Activated naive CD8-positive, alpha-beta T cell treated with anti-CD3 and anti-CD28 coated beads for 36 hours (primary cell): ENCODE measurements at places on chromosomes 13 and 19. TPM values are rescaled to one million over a fixed set of nuclear protein-coding genes. Genes with fewer than 3 reads are reported as not detected.

C19orf12 gene
- 32.3 TPM for total RNA-seq

KMT5C gene
- total RNA-seq, result 15.4 TPM

GRCh38 chr19:19485161-19485997, 30.0 kb downstream of the TSSK6 start:
- no peak overlapping the region for H3K4me3 ChIP-seq
- H3K27ac ChIP-seq, result peak overlapping the region; percentile 73
- H3K4me1 ChIP-seq, result peaks cover 67% of the 10 kb centered on the region
- no peak for DNase-seq

SPACA4 gene
- total RNA-seq, result not detected

DNA sequence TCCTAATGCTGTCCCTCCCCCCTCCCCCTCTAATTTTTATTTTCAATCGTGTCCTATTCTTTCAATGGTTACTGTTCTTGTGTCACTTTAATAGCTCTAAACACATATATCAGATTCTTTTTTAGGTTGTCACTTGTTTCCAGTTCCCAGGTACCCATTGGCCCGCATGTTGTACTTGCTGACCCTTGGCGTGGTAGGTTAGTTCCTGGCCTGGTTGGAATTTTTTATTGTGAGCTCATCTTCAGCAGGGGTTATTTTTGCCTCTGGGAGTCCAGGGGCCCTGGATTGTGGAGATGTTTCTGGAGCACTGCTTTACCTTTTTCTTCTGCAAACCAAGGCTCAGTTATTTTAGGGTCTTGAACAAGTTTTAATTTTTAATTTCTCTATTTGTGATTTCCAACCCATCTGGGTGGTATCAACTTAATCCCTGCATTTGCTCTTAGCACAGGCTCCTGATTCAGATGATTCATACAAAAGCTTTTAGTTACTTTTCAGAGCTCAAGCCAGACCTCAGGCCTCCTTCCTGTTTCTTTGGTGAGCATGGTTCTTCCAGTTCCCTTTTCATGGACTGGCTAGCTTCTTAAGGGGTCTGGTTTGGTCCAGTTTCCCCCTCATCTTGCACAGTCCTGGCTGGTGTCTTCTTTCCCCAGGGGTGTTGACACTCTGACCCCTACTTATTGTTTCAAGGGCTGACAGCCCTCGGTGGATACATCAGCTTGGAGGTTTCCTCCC, 220.5 kb downstream of the TM9SF2 start:
- no peak overlapping the region for H3K27ac ChIP-seq
- no peaks in the 10 kb centered on the region for H3K4me1 ChIP-seq
- H3K4me3 ChIP-seq, result no peak overlapping the region
- H3K36me3 ChIP-seq, result no peaks in the 10 kb centered on the region
- DNase-seq, result no peak
- H3K27me3 ChIP-seq, result no peaks in the 10 kb centered on the region

WDR62 gene
- total RNA-seq, result 20.4 TPM

DNA sequence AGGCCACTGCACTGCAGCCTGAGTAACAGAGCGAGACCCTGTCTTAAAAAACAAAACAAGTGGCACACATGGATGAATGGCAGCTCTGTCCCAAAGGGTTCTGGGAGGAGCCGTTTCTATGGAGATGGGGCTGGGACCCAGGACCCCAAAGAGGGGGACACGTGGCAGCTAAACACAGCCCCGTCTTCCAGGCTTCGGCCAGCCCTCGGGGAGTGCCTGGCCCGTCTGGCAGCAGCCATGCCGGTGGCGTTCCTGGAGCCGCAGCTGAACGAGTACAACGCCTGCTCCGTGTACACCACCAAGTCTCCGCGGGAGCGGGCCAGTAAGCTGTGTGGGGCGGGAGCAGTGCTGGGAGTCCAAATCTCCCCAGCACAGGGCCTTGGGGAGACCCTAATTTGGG, 82.4 kb downstream of the RYR1 start:
- no peaks in the 10 kb centered on the region for H3K36me3 ChIP-seq
- no peak overlapping the region for H3K27ac ChIP-seq
- DNase-seq, result no peak
- H3K4me1 ChIP-seq, result peaks cover 13% of the 10 kb centered on the region
- H3K27me3 ChIP-seq, result peaks cover 17% of the 10 kb centered on the region

ZNF729 gene
- total RNA-seq, result not detected

DNA sequence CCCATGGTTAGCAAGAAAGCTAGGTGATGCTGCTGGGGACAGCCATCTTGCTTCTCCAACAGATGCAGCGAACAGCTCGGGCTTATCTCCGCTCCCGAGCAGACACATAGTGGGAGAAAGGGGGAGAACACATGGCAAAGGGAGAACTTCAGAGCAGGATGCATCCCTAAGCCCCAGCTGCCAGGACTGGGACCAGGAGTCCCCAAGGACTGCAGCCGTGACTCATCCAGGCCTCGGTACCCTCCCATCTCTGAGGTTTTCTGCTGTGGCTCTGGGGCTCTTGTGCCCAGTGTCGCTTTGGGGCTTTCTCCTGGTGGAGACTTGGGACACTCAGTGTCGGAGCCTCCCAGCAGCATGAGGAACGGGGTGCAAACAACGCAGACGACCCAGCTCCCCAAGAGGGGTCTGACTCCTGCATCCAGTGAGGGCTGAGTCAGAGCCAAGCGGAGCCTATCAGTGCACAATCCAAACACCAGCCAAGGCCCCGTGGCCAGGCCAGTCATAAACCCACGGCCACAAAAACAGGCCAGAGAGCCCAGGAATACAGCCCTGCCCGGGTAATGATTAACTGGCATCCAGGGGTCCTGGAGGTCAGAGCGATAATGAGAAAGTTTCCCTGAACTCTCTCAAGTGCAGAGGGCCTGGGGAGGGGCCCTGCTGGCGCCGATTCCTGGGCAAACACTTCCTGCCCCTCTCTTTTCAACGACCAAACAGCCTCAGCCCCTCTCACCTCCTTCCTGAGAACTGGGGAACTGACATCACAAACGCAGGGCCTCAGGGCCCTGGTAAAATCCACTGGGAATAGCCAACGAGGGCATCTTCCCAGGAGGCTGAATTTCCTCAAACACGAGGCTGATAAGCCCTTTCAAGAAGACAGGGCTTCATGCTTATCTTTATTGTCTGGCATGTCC, 202.9 kb downstream of the USP12 start:
- DNase-seq, result no peak
- no peaks in the 10 kb centered on the region for H3K36me3 ChIP-seq
- no peaks in the 10 kb centered on the region for H3K27me3 ChIP-seq
- H3K4me1 ChIP-seq, result no peaks in the 10 kb centered on the region
- H3K27ac ChIP-seq, result no peak overlapping the region

- H3K4me1 ChIP-seq, result no peaks in the 10 kb centered on the region
- DNase-seq, result peak; percentile 48
- no peak overlapping the region for H3K4me3 ChIP-seq
- no peaks in the 10 kb centered on the region for H3K27me3 ChIP-seq
These were observed 17.7 kb downstream of the TMEM161A start for GRCh38 chr19:19120308-19121231.

RGL3 gene
- not detected for total RNA-seq

SULT2B1 gene
- not detected for total RNA-seq

GRCh38 chr19:20315543-20315942, 148.5 kb downstream of the ZNF486 start:
- H3K27me3 ChIP-seq, result peaks cover 13% of the 10 kb centered on the region
- no peaks in the 10 kb centered on the region for H3K36me3 ChIP-seq
- no peaks in the 10 kb centered on the region for H3K4me1 ChIP-seq
- H3K27ac ChIP-seq, result no peak overlapping the region

PBX4 gene
- total RNA-seq, result 9.6 TPM

- H3K36me3 ChIP-seq, result no peaks in the 10 kb centered on the region
- no peak overlapping the region for H3K4me3 ChIP-seq
- peaks cover 82% of the 10 kb centered on the region for H3K27me3 ChIP-seq
- H3K4me1 ChIP-seq, result no peaks in the 10 kb centered on the region
These were observed 21.9 kb upstream of the TCF3 start for GRCh38 chr19:1674293-1674679.

DNA sequence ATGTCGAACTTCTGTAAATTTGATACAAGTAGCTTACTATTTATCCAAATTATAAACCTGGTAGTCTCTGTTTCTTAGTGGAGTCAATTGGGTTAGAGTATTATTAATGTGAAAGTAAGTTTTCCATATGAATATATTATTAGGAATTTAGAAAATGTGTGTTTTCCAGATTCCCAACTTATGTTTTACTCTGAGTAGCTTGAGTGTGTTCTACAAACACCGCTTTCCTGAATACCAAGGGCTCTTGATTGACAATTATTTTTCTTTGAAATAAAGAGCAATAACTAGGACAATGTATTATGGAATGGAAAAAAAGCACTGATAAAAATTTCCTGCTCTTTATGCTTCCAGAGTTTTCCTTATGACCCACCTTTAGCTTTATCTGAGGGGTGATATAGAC, 233.6 kb downstream of the POSTN start:
- H3K36me3 ChIP-seq, result no peaks in the 10 kb centered on the region
- no peak overlapping the region for H3K27ac ChIP-seq
- no peak for DNase-seq
- no peaks in the 10 kb centered on the region for H3K27me3 ChIP-seq
- H3K4me3 ChIP-seq, result no peak overlapping the region
- H3K4me1 ChIP-seq, result no peaks in the 10 kb centered on the region

DNA sequence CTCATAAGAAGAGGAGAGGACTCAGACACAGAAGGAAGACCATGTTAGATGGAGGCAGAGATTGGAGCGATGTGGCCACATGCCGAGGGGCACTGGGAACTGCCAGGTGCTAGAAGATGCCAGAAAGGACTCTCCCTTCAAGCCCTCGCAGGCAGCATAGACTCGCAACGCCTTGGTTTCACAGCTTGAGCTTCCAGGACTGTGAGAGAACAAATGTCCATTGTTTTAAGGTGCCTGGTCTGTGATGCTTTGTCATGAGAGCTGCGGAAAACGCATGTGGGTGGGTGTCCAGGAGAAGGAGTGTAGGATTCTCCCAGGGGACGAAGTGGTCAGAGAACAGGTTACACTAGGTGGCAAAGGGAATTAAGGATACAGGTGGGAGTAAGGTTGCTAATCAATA, 125.9 kb upstream of the USP29 start:
- H3K27me3 ChIP-seq, result peaks cover 5% of the 10 kb centered on the region
- peaks cover 13% of the 10 kb centered on the region for H3K36me3 ChIP-seq
- DNase-seq, result no peak
- no peak overlapping the region for H3K27ac ChIP-seq
- no peak overlapping the region for H3K4me3 ChIP-seq

GRCh38 chr19:49557641-49558325, 22.6 kb downstream of the NOSIP start:
- DNase-seq, result no peak
- peak overlapping the region; percentile 65 for H3K27ac ChIP-seq
- H3K4me1 ChIP-seq, result peaks cover 79% of the 10 kb centered on the region
- H3K4me3 ChIP-seq, result peak overlapping the region; percentile 74
- H3K36me3 ChIP-seq, result peaks cover 58% of the 10 kb centered on the region
- no peaks in the 10 kb centered on the region for H3K27me3 ChIP-seq
